ENCODE measurements at places on chromosomes 4 and X.

- no peak for DNase-seq
Measured at GRCh38 chrX:17501746-17502145, 126.7 kb downstream of the NHS start.

DNA sequence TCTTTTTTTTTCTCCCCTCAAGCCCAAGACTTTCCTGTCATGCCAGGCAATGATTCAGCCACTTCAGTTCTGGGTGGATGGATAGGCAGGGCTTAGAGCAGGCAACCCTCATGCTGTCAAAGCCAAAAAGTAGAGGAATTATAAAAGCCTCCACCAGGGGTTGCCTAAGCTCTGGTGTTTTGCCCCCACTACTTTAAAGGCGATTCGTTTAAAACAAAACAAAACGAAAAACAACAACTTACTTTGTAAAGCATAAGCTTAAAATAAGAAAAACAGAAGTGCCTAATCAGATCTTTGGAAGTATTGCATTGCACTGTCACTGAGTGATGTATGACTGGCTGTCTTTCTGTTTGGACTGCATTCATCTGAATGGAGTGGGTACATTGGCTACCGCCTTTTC is 5.3 kb upstream of the IDS start:
- no peak for DNase-seq

- DNase-seq, result no peak
Measured at GRCh38 chr4:145538596-145538995, 56.9 kb downstream of the SMAD1 start.

- no peak for DNase-seq
Measured at GRCh38 chr4:166311169-166311568, 438.1 kb downstream of the TLL1 start.

DNA sequence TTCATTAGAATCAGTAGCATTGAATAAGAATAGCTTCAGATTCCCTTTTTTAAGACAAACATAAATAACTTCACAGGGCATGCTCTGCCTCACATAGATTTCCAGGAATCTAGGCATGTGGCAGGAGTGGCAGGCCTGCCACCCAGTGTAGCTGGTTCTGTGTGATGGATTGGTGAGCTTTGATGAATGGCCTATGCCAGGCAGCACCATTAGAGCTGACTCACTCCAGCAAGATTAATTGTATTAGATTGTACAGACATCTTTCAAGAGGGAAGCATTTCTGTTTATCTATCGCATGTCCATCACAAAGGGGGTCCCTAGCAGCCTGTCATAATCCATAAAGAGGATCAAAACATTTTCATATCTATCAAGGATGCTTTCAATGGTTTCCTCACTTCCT is 71.9 kb downstream of the NAA11 start:
- no peak for DNase-seq

DNA sequence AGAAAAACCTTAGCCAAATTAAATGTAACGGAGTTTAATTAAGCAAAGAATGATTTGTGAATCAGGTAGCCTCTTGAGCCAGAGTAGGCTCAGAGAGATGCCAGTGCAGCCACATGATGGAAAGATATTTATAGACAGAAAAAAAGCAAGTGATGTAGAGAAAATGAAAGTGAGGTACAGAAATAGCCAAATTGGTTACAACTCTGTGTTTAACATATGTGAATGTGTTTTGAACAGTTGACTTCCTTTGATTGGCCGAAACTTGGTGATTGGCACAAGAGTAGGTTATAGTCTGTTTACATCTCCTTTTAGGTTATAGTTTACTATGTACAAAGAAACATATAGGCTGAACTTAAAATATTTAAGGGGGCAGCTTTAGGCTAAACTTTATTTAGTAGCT is 459.9 kb upstream of the BOD1L1 start:
- no peak for DNase-seq

GRCh38 chr4:7291372-7292114 is 99.2 kb downstream of the SORCS2 start:
- DNase-seq, result no peak

DNA sequence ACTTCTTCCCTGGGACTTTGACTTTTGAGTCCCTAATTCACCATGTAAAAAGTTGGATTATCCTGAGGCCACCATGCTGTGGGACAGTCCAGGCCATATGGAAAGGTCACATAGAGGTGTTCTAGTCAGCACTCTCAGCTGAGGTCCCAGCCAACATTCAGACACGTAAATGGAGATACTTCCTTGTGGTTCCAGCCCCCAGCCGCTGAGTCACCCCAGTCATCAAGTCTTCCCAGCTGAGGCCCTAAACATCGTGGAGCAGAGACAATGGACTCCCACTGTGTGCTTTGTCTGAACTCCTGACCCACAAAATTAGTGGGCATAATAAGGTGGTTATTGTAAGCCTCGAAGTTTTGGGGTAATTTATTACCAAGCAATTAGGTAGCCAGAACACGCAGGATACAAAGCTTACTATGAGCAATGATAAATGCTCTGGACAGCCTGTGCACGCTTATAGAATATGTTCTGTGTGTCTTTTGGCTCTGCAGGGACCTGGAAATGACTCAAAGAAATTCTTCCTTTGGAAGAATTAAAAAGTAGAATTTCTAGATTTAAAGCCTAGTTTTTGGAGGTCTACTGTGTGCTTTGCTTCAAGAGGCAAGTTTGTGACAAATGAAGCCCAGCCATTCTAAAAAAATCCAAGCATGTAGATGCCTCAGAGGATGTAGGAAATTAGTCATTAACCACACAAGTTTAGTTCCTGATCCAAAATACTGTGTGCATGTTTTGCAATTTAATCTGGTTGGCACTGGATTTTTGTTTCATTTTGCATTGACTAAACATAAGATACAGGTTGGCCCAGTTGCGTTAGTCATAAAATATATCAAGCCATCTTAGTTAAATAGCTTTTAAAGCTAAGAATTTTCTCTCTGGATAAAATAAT is 33.2 kb upstream of the SLC9A7 start:
- no peak for DNase-seq

DNA sequence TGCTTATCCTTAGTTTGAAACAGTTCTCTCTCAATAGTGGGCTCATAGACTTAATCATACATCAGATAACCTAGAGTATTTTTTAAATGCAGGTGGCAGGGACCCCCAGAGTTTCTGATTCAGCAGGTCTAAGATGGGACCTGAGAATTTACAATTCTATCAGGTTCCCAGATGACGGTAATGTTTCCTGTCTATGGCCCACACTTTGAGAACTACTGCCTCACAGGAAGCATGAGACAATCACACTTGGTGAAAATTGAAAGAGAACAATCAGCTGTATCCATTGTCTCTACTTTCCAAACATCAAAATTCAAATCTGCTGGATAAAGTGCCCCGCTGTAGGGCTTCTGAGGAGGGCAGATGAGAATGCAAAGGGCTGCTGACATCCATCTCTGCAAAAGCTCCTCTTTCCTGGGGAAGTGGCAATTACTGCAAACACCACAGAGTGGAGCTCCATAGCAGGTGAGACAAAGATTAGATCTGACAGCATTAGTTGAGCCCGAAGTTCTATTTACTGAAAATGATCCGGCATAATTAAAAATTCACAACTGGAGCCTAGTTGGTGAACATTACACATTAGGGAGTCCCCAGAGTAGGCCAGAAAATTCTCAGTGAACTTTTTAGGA is 187.8 kb upstream of the MBNL3 start:
- DNase-seq, result peak; percentile 15

DNA sequence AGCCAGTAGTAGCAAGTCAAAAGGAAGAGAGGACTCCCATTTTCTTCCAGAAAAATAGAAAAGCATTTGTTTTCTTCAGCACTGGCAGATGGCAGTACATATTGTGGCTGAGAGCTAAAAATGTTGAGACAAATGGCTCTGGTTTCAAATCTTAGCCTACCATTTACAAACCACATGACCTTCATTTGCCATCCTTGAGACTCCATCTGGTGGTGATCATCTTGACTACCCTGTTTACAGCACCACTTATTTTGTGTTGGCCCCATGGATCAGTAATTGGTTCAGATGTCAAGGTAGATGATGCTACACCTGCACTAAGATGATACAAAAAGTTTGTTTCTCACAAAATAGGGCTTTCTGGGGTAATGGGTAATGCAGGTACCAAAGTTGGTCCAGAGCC is 951.8 kb upstream of the IGFBP7 start:
- DNase-seq, result no peak

- no peak for DNase-seq
Measured at GRCh38 chrX:9291629-9292028, 173.2 kb upstream of the TBL1X start.

- no peak for DNase-seq
Measured at GRCh38 chr4:78732332-78733104, 43.6 kb upstream of the BMP2K start.

- no peak for DNase-seq
Measured at GRCh38 chr4:62209757-62210485, 1009.8 kb downstream of the ADGRL3 start.

GRCh38 chrX:40201329-40201885 is 103.6 kb upstream of the BCOR start:
- no peak for DNase-seq

DNA sequence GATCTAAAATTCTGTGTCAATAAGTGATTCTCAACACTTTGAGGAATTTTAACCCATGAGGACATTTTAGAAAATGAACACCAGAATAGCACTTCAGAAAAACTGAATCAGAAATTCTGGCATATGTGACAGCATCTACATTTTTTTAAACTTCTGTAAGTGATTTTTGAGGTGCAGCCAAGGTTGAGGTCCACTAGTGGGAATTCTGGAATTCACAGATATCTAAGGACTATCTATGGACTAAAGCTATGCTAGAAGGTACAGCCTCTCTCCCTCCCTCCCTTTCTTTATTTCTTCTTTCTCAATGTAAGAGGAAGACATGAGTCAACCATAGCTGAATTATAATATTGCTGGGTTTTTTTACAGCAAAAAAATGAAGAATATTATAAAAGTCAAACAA is 508.2 kb upstream of the ATOH1 start:
- DNase-seq, result no peak

DNA sequence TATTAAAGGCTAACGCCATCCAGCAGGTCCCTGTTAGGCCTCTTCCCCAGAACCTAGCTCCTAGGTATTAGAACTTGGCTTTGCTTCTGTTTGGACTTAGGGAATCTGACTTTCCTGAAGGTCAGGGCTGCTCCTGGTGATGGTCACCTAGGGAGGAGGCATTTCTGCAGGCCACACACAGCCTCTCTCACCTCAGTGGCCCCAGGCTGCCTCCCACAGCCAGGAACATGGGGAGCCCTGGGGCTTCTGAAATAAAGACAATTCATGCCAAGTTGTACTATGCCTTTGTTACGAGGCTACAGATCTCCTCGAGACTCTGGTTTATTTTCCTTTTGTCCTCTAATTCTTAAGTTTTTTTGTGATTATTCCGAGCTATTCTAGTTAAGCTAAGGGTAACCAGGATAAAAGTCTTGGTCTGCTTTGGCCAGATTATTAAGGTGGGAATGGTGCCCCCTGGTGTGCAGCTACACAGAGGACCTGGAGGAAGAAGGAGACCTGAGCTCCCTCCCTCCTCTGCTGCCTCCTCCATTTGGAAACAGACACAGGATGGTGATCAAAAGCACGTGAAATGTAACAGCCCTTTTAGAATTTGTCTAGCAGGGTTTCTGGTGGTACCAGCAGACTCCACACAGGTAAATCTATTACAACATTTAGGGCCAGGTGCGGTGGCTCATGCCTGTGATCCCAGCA is 131.0 kb downstream of the DCLK2 start:
- peak; percentile 53 for DNase-seq

GRCh38 chr4:108988464-108989195 is 225.8 kb upstream of the ETNPPL start:
- DNase-seq, result no peak

GRCh38 chr4:26397086-26397485 is 76.3 kb downstream of the RBPJ start:
- DNase-seq, result no peak

DNA sequence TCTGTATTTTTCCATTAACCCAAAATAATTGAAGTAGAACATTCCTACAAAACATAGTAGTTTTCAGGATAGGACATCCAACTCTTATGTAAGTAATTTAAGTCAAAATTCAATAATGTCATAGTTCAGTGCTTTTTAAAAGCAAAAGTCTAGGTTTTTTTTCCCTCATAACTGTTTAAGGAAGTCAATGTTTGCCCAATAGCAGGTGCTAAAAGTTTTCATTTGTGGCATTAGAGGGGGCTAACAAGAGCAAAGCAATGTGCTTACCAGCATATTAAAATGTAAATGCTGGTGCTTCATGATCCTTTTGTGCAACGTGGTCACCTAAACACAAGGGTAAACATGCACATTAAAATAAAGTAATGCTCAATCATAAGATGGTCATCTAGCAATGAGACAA is 155.2 kb upstream of the PPP1R2C start:
- DNase-seq, result no peak

DNA sequence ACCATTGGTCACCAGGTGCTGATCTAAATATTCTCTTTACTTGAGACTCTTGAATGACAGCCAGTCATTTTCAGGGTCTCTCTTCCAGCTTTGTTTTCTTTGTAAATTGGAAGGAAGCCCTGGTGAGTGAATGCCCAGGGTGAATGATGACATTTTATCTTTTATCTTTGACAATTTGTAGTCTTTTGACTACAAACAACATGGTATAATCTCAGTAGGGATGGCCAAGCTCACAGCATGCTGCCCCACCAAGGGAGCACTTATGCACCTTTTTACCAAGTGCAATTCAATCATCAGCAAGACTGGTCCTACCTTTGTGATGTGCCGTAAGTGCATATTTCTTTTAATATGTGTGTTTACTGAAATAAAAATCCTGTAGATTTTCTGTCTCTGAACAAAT is 5.7 kb downstream of the AFM start:
- DNase-seq, result no peak

DNA sequence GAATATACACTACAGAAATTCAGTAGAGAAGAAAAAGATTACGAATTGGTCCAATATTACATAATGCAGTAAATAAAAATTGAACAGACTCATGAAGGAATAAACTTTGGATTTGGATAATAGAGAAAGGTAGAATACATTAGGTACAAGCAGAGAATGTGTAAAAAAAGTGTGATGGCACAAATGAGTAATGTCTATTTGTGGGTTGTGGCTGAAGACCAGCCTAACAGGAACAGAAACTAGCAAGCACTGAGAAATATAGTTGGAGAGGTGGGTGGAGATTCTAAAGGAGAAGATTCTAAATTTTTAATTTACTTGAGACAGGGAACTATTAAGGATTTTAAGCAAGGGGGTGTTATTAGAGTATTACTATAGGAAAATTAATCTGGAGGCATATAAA is 15.2 kb upstream of the CLOCK start:
- DNase-seq, result no peak

DNA sequence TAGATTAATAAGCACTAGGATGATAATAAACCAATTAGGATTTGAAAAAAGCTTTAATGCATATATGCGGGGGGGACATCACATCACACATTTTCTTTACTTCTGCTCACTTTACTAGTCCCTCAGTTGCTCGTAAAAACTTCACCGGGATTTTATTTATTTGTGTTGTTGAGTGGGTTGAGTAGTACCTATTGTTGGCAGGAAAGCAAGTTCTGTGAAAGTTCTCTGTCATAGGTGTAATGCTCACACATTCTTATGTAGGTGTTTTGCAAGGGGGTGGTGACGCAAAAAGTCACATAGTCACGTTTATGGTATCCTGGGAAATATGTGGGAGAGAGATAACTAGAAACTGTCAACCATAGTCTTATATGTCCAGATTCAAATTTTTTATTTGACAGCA is 65.3 kb downstream of the PDLIM5 start:
- DNase-seq, result no peak

- no peak for DNase-seq
Measured at GRCh38 chr4:127469542-127469941, 163.2 kb upstream of the INTU start.

GRCh38 chr4:106687026-106687425 is 318.4 kb upstream of the GIMD1 start:
- DNase-seq, result no peak

Measured in right hindlimb (tissue), 1 donor.